GM04504 (cell line): ENCODE measurements at places on chromosomes 7 and 10.

- DNase-seq: no peak
Measured at GRCh38 chr7:100974021-100974420, 4.7 kb downstream of the MUC12 start.

GRCh38 chr10:48306870-48307710, 613 bp downstream of the MAPK8 start:
- peak; percentile 9 for DNase-seq

DNA sequence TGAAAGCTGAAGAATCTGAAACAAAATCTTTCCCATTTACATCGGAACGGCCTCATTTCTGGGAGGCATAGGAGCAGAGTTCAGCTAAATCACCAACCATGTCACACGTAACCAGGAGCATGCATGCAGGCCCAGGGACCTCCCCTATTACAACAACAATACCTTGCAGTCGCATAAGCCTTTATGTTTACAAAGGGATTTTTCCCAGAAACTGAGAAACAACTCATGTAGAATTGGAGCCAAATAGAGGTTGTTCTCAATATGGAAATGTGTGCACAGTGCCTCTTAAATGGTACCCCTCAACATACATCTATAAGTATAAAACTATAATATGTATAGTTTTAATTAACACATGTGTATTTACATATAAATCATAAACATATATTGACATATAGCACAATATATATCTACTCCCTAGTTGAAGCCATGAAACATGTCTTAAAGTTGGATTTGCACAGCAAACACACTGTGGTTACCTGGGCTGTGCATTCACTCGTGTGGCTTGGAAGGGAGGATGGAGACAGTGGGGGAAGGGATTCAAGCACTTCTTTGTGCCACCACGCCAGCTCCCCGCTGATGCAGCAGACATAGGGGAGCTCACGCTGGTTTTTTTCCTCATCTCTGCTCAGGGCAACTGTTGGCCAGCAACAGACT, 35.0 kb upstream of the DGKI start:
- no peak for DNase-seq

DNA sequence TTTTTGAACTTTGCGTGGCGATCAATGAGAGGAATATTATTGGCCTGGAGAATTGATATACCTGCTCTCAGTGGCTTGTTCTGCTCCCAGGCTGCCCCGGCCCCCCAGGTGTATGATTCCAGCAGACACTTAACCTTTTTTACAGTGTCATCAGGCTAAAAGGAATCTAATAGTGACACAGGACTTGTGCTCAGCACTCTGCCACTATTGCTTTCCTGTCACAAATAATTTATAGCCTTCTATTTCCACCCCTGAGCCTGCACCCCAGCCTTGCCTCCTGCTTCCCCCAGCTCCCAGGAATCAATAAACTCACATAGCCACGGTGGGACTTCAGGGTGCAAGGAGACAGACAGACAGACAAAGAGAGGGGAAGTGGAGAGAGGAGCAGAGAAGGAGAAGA, 28.3 kb downstream of the PAX2 start:
- no peak for DNase-seq

- DNase-seq: no peak
Measured at GRCh38 chr10:120098232-120098930, 205.9 kb downstream of the SEC23IP start.

DNA sequence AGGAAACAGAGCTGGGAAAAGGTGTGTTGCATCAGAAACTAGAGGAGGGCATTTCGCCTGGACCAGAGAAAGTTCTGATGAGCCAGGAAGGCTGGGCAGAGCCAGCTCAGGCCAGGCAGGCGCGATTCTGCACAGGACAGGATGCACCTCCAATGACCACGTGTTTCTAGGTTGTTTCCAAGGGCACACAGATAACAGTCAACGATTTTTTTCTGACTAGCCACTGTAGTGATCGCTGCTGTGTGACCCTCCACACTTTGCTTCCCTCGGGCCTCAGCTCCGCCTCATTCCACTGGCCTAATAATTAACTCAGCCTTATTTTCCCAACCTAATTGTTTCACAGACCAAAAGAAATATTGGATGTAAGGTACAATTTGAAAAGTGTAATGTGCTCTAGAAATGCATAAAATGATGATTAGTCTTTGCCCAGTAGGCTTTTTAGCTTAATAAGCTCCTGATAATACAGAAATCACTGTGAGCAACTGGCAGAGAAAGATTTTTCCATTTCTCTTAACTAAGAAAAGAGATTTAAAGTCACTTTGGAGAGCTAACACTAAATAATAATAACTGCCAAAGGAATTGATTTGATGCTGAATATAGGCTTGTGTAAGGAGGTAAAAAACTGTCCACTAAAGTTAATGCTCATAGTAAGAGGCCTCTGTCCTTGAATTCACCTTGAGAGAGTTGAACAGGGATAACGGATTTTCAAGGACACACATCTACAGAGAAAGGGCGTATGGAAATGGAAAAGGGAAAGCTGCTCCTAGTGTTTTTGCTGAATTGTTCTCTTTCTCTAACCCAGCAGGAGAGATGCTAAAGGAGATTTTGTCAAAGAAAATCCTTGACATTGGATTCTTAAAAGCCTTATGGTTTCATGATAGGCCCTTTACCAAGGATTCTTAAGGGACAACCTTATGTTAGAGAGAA, 291.0 kb upstream of the C7orf33 start:
- DNase-seq: no peak

DNA sequence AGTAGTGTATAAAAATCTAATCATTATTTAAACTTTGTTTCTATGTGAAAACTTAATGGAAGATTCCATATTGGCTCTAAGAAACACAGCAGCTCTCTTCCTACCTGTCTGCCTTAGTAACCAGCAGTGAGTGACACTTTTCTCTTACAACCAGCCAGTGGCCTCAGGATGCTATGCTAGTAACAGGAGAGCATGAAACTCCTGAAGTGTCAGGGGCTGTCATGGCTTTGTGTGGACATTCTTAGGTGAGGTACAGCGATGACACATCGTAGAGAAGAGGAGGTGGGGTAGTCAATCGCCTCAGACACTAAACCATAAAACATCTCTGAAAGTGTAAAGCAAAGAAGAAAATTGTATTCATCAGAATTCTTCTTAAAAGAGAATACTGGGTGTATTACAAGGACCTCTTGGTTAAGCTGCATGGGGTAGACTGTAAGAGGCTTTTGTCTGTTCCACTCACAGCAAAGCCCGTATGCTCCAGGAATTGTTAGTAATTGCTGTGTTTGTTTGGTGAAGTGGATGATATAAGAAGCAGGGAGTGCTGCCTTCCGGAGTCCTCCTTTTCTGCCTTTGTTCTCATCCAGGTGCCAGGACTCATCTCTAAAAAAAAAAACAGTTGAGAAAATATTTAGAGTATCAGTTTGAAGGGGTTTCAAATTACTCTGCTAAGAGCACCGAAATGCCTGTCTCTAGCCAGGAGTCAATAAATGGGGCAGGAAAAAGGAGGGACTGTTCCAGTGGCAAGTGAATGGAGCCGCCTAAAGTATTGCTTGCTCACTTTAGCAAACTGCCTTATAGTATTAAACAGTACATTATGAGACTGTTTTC, 518.8 kb downstream of the CNTNAP2 start:
- DNase-seq: no peak

GRCh38 chr7:131540491-131541162, 15.8 kb downstream of the PODXL start:
- DNase-seq: no peak

DNA sequence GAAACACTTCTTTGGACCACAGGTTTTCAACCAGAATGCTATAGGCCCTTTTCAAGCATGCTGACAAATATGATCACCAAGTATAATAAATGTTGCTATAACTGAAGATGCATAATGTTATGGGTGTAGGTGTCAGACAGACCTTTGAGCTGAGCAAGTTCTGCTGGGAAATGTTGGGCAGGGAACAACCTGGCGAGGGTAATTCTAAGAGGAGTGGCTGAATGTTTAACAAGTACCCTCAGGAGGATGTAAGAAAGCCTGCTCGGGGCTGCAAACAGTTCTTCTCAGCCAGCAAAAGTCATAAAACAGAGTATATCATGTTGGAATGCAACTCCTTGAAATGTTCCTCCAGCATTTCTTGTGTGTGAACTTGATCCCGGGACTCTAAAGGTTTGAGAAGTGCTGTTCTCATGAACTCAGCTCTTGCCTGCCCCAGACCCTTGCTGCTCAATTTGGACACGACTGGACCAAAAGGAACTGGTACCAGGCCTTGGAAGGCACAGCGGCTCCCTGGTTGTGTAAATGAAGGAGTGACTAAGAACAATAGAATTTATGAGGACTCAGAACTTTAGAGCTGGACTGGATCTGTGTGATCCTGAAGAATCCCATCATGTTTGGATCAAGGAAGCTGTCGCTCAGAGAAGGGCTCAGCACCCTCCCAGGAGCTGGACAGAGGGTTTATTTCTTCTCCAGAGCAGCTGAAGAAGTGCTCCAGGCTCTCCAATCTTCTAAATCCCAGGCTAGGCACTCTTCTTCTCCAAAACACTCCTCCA, 143.2 kb upstream of the ANK3 start:
- no peak for DNase-seq

DNA sequence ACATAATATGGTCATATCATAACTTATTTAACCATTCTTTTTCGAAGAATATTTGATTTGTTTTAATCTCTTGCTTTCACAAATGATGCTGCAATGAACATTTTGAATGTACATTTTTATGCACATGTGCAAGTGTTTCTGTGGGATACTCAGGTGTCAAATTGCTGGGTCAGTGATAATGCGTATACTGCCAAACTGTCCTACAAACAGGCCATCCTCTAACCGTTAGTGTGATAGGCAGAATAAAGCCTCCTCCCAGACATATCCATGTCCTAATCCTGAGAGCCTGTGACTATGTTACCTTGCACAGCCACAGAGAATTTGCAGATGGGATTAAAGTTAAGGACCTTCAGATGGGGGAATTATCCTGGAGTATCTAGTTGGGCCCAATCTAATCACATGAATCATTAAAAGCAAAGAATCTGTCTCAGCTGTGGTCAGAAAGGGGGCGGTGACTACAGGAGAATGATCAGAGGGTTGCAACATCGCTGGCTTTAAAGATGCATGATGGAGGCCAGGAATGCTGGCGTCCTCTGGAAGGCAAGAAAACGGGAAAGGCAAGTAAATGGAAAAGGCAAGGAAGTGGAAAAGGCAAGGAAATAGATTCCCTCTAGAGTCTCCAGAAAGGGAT, 46.7 kb downstream of the FZD1 start:
- DNase-seq: peak; percentile 38

- peak; percentile 93 for DNase-seq
Measured at GRCh38 chr7:29457565-29458011, 106.0 kb upstream of the PRR15 start.

- no peak for DNase-seq
Measured at GRCh38 chr7:111371437-111371836, 190.9 kb downstream of the IMMP2L start.

- DNase-seq: no peak
Measured at GRCh38 chr10:19299645-19300044, 251.0 kb downstream of the MALRD1 start.

- DNase-seq: no peak
Measured at GRCh38 chr7:40077849-40078248, 56.6 kb downstream of the MPLKIP start.

DNA sequence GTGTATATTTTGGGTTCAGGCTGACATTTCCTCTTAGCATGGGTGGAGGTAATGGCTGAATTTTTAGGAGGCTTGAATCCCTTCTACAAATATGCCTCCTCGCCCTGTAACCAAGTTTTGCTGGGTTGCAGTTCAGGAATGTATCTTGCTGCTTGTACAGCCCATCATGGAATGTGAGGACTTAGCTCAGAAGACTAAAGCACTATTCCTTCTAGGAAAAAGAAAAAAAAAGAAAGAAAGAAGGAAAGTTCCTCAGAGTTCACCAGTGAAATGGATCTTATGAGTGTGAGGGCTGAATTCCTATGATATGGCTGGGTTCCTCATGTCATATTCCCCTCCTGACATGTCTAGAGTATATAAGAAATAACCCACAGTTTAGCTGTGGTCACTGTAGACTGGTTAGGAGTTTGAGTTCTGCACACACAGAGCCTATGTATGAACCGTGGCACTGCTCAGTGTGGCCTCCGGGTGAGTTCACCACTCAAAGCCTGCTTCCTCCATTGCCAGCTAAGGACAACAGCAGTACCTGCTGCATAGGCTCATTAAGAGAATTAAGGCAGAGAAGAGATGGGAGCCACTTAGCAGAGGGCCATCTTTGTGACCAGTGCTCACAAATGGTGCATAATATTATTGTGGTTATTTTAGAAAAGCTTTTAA, 114.0 kb downstream of the TACC2 start:
- no peak for DNase-seq

DNA sequence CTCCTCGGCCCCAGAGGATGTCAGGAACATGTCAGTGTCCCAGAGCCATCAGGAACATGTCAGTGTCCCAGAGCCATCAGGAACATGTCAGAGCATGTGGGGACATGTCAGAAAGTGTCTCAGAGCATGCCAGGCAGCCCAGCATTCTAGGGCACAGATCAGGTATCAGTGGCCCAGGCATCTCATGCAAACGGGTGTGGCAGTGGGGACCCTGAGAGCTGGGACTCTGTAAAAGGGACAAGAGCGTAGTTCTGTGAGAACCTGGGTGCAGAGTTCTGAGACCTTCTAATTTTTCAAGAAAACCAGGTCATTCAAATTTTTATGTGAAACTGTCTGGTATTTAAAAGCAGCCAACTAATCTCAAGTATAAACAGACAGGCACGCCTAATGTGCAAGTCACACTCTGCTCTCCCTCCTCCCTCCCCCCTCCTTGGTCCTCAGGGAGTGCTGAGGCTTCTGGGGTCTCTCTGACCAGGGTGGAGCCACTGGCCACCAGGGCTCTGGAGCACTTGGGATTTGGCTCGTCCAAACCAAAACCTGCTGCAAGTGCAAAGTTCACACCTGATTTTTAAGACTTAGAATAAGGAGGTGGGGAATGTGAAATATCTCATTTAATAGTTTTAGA, 64.6 kb downstream of the ALOX5 start:
- DNase-seq: no peak

DNA sequence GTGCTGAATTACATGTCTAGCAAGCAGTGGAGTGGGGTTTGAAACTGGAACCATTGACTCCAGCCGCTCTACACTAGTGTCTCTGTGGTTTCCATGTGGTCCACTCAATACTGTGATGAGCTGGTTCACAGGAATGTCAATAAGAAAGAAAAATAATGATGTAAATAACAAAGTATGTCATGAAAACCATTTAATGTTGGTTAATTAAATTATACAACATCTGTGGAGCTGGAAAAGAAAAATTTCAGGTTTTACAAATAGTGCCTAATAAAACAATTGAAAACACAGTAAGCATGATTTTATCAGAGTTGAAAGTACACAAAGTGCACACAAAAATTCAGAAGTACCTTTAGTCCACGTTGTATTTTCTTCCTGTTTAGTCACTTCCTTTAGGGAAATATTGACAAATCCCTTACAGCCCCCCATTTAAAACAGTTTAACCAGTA, 28.7 kb upstream of the NAMPT start:
- peak; percentile 47 for DNase-seq

GRCh38 chr10:119270762-119271366, 63.5 kb downstream of the GRK5 start:
- no peak for DNase-seq

GRCh38 chr10:47101807-47102206, 190.6 kb downstream of the PTPN20 start:
- DNase-seq: no peak

GRCh38 chr7:34247468-34247867, 342.1 kb downstream of the BMPER start:
- peak; percentile 11 for DNase-seq

- DNase-seq: no peak
Measured at GRCh38 chr7:42714356-42714755, 197.5 kb downstream of the C7orf25 start.
